ENCODE measurements at places on chromosomes 11 and 22. TPM values are rescaled to one million over a fixed set of nuclear protein-coding genes. Genes with fewer than 3 reads are reported as not detected.

UBQLNL gene
- total RNA-seq = 0.15 TPM

CTSC gene
- 78.7 TPM for total RNA-seq

KRTAP5-2 gene
- total RNA-seq = not detected

ADAMTS15 gene
- total RNA-seq = 35.8 TPM

MGAT3 gene
- total RNA-seq = not detected

HORMAD2 gene
- not detected for total RNA-seq
